ENCODE measurements at places on chromosomes 11 and 22. TPM values are rescaled to one million over a fixed set of nuclear protein-coding genes. Genes with fewer than 3 reads are reported as not detected.
A peak's percentile ranks its signal among the peaks of the same experiment; 100 is the strongest.

The TYR gene
- not detected for total RNA-seq

The HBB gene
- total RNA-seq = not detected

The TRIM49 gene
- total RNA-seq = not detected

The WNT11 gene
- total RNA-seq = not detected

The PRAME gene
- total RNA-seq = 113 TPM

The FOLR1 gene
- 0.23 TPM for total RNA-seq

The IGSF22 gene
- total RNA-seq = not detected

The MUC2 gene
- total RNA-seq = not detected

The METTL15 gene
- 20.6 TPM for total RNA-seq

The HIRA gene
- 22.1 TPM for total RNA-seq

The CARNS1 gene
- total RNA-seq = not detected

The OR8G5 gene
- total RNA-seq = not detected

The TENM4 gene
- not detected for total RNA-seq

The CHRM1 gene
- total RNA-seq = 1.3 TPM

- no peak for DNase-seq
Observed at GRCh38 chr22:50301581-50301991, 5.9 kb downstream of the PLXNB2 start.

DNA sequence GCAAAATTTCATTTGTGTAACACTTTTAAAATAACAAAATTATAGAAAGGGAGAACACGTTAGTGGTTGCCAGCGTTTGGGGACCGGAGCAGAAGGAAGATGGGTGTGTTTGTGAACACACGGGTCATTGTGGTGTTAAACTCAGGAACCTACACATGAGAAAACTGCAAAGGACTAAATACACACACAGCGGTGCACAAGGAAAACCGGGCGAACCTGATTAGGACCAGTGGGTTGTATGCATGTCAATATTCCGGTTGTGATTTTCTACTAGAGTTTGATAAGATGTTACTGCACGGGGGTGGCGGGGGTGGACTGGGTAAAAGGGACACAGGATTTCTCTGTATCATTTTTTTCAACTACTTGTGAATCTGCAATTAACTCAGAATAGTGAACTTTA is 351.2 kb downstream of the OPCML start:
- no peak for DNase-seq

GRCh38 chr11:77065878-77066228 is 918 bp upstream of the CAPN5 start:
- no peak for DNase-seq

DNA sequence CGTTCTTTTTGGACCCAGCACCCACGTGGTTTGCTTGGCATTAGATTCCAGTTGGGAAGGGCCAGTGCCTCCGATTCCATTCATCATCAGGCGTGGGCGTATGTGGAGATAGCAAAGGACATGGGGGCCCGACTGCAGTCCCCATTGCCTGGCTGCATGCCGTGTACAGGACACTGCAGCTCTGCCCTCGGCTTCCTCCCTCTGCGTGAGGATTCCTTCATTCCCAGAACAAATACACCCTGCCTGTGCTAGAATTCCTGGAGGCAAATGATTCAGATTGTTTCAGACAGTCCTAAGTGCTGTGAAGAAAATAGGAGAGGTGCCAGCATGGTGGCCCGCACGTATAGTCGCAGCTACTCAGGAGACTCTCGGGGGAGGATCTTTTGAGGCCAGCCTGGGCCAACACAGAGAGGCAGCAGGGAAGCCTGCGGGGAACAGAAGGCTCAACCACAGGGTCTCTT is 15.4 kb downstream of the DERL3 start:
- no peak for DNase-seq

- DNase-seq = no peak
Observed at GRCh38 chr22:40367342-40367741, 3.1 kb upstream of the SGSM3 start.

GRCh38 chr11:133153031-133153430 is 379.3 kb downstream of the OPCML start:
- peak; percentile 6 for DNase-seq

DNA sequence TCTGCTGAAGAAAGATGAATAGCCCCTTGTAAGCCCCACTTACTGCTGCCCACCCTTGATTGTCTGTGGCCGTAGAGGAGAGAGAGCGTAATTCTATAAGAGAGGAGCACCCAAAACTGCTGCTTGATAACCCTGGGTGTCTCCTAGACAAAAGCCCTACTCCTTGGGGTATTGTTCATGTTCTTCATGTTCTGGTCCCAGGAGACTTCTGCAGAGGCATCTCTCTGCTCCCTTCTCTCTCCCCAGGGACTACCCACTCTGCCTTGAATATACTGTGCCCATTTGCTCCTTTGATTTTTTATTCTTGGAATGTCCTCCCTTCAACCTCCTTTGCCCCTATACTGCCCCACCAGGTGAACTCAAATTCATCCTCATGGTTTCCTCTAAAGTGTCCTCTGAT is 417.8 kb upstream of the CADM1 start:
- DNase-seq = no peak

DNA sequence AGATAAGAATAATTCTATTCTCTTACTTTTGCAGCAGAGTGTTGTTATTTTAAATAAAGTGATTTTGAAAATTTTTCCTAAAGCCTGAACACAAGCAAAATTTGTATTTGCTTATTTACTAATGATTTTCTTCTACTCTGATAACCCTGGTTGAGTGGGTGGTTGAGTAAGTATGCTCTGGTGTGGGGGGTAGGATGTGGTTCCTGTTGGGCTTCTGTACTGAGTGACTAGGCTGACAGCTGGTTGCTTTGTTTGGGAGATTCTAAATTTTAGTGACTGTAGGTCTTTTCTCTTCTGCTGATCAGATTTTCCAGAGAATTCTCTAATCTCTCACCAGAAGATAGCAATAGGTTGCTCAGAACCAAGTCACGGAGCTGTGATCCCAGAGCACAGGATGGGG is 61.6 kb downstream of the METTL15 start:
- DNase-seq = no peak

- DNase-seq = no peak
Observed at GRCh38 chr11:30342736-30343166, 19.8 kb downstream of the ARL14EP start.

- peak; percentile 49 for DNase-seq
Observed at GRCh38 chr11:118171269-118172062, 5.0 kb downstream of the SCN2B start.

GRCh38 chr11:1875093-1875850 is 16.4 kb downstream of the PRR33 start:
- DNase-seq = no peak

- no peak for DNase-seq
Observed at GRCh38 chr11:134425816-134426536, 13.9 kb upstream of the B3GAT1 start.

DNA sequence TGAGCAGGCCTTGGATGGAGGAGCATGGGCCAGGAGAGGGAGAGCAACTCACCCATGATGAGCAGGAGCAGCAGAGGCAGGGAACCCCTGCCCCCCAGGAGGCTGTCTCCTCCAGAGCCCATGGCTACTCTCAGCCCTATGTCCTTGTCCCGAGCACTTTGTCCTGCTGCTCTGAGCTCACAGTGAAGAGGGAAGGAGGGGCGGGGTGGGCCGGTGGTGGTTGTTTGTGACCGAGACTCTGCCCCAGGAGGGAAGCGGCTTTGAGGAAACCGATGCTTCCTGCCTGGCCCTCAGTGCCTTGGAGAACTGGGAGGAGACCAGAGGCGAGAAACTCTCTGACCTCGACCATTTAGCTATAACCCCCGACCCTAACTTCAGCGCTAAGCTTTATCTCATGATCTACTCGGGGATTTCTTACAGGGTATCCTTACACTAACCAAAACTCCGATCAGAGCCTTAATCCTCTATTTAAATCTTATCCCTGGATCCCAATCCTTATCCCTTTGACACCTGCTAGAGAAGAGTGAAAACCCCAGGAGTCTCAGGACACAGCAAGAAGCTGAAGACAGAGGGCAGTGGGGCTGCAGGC is at the start of gene ROBO4:
Gene ROBO4 (minus strand): TSS at position 192 of the 589 bp plus-strand sequence. CDS start 70 bp downstream, at position 122.
- peak; percentile 24 for DNase-seq

DNA sequence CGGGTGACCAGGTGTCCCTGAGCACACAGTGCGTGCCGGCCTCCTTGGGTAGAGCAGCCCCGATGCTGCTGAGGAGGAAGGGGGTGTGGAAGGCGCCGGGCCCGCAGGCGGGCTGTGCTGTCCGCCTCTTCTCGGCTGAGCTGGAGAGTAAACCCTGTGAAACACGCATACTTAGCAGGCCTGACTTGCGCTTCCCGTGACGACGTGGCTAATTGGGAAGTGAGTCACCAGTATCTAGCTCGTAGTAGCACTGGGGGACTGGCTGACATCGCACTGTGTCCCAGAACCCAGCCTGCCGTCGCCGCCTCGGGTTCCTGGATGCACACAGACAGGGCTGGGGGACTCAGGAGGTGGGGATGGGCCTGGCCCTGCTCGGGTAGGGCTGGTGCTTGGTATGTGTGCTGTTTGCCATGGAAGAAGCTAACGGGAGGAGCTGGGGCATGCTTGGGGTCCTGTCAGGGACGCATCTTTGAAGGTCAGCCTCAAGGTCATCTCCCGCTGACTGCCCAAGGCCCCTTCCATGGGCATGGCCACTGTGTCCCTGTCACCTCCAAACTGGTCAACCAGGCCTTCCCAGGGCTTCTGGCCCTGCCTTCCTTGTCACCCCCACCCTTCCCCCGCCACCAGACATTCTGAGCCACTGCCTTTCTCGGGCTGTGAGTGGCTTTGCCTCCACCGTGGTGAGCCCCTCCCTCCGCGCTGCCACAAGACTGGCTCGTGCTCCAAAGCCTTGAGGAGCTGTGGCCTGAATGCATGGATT is 1327.0 kb downstream of the BRD1 start:
- DNase-seq = no peak

GRCh38 chr11:75474878-75475766 is 42.1 kb upstream of the KLHL35 start:
- DNase-seq = no peak

GRCh38 chr11:876545-876944 is 33.9 kb downstream of the TSPAN4 start:
- peak; percentile 49 for DNase-seq

- no peak for DNase-seq
Observed at GRCh38 chr22:22881116-22882000, 6.3 kb upstream of the IGLL5 start.

GRCh38 chr22:17269607-17270261 is 50.5 kb upstream of the ADA2 start:
- no peak for DNase-seq

- no peak for DNase-seq
Observed at GRCh38 chr11:14218728-14219127, 140.3 kb downstream of the RRAS2 start.

- DNase-seq = no peak
Observed at GRCh38 chr11:69180226-69180625, 24.5 kb downstream of the SMIM38 start.

DNA sequence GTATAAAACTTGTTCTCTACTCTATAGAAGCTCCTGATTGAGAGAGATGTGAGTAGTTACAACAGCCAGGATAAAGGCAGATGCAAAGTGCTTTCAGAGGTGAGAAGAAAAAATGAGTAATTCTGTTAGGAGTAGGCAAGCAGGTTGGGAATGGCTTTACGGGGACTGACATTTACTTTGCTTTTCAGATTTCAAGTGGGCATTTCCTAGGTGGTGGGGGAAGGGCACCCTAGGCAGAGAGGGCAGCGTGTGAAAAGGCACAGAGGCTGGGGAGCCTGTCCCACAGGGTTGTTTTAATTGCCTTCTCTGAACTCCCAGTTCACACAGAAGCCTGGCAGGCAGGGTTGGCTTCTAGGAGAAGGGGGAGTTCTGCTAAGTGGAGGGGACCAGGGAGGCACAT is 106.5 kb downstream of the NAV2 start:
- no peak for DNase-seq

DNA sequence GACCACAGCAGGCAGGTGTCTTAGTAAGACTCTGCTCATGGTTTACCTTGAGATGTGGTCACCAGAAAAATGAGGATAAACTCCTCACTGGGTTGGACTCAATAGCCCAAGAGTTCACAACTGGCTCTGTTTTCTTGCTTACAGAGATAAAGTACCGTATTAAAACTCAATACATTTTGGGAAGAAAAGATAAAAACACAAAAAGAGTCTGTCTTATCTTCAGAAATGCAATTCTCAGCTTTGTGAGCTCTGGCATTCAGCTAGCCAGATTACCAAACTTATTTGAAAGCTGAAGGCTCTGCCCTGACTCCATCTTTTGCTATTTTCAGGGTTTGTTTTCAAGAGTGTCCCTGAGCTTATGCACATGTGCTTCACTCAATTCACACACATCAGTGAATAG is 75.4 kb downstream of the PHF21A start:
- DNase-seq = no peak

DNA sequence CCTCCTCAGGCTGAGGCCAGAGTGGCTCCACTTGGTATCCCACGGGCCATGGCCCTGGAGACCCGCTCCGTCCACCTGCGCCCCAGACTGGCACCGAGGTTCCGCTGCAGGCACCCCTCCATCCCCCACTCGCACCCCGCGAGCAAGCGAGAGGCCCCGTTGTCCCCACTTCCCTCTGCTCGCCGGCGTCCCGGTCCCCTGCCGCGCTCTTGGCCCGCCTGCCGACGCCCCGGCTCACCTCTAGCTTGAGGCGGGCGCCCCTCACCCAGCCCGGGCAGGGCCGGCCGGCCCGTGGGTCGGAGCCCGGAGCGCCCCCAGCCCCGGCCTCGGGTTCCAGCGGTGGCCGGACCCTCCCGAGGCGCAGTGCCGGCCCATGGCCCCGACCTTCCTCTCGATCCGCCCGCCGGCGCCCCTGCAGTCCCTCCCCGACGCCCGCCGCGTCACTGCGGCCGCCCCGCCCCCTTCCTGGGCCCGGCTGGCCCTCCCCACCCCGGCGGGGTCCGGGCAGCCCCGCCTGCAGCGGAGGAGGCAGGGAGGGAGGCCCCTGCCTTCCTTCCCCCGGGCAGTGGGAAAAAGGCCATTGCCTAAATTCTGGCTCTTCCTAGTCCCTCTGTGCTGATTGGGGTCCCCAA is at the start of gene PITPNM1:
Gene PITPNM1 (minus strand): TSS at position 414 of the 632 bp plus-strand sequence. CDS start 1,183 bp downstream, outside the sequence.
- DNase-seq = peak; percentile 78

GRCh38 chr22:23613193-23613972 is 18.7 kb downstream of the DRICH1 start:
- no peak for DNase-seq

GRCh38 chr22:46844606-46845210 is 82.3 kb downstream of the TBC1D22A start:
- DNase-seq = no peak

DNA sequence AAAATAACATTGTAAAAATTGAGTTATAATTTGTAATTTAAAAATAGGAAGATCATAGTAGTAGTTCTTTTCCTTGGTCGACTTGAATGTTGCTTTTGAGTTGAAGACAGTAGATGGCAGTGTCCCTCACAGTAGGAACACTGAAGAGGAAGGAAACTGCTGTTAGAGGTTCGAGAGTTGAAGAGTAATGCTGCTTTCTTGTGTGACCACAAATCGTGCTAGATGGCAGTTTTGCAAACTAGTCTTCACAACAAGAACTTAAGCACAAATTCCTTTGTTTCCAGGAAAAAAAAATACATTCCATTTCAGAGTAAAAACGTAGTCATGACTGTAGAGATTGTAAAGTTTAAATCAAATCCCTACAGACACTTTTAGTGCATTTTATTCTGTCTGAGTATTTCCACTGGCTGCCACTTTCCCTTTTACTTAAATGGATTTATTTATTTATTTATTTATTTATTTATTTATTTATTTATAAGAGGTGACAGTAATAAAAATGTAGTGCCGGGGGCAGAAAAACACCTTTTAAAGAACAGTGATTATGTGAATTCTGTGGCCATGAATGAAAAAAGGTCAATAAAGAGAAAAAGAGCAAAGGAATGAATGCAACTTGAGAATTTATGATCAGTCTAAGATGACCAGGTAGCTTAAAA is 54.6 kb downstream of the SPECC1L start:
- no peak for DNase-seq

- peak; percentile 88 for DNase-seq
Observed at GRCh38 chr22:24951942-24952836, at the start of gene KIAA1671. KIAA1671 (plus strand) TSS chr22:24952716; CDS start chr22:25028000, 75,284 bp downstream.

GRCh38 chr11:60927600-60927999 is 3.3 kb downstream of the TMEM132A start:
- DNase-seq = no peak

- DNase-seq = no peak
Observed at GRCh38 chr11:120201653-120202052, 9.2 kb upstream of the OAF start.
